ENCODE measurements at places on chromosomes 3 and 15. TPM values are rescaled to one million over a fixed set of nuclear protein-coding genes. Genes with fewer than 3 reads are reported as not detected.

DNA sequence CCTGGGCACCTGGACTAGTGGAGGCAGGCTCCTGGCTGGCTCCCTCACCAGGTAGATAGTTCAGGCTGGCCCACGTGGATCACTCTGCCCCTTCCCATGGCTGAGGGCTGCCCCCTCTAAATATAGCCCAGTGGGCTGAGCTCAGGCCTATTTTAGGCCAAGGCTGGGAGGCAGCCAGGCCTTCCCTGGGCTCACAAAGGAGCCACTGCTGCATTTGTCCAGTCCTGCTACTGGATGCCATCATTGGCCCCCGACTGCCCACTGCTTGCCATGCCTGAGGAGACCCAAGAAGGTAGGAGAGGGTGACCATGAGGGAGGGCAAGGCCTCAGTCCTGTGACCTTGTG lies at the start of gene LSMEM2:
LSMEM2 (plus strand) TSS at position 208 of the 345 bp plus-strand sequence; CDS start at position 235, 27 bp downstream.
- DNase-seq: no peak

GRCh38 chr3:30915782-30916181 lies 21.3 kb upstream of the GADL1 start:
- DNase-seq: no peak

GRCh38 chr15:61248790-61249189 lies 19.7 kb upstream of the RORA start:
- no peak for DNase-seq

EBLN2 gene
- 4.5 TPM for total RNA-seq

GRCh38 chr3:69500604-69501003 lies 114.7 kb upstream of the FRMD4B start:
- no peak for DNase-seq
